ENCODE measurements at places on chromosomes 7 and 10. TPM values are rescaled to one million over a fixed set of nuclear protein-coding genes. Genes with fewer than 3 reads are reported as not detected.

The PCDH15 gene
- total RNA-seq = not detected

DNA sequence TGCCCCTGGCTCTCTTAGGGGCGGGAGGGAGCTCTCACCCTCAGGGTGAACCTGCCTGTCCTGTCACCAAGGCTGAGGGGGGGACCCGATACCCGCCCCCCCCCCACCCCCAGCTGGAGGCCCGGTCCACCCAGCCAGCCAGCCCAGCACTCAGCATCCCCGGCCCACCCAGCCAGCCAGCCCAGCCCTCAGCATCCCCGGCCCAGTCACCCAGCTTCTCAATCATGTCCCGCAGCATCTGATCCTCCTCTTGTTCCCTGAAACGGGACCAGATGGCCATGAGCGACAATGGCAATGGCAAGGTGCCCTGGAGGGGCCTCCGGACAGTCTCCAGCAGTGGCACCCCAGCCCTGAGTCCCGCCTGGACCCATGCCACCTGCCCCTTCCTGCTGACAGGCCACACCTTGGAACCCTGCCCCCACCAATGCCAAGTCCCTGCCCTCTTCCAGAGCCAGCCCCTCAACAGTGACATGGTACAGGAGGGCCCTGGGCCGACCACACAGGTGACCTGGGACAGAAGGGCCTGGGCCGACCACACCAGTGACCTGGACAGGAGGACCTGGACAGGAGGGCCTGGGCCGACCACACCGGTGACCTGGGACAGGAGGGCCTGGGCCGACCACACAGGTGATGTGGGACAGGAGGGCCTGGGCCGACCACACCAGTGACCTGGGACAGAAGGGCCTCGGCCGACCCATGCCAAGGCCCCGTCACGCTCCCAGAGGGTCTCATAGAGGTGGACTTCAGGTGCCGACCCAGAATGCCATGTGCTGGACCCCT is 24.2 kb downstream of the MICALL2 start:
- DNase-seq = no peak

- DNase-seq = no peak
Observed at GRCh38 chr10:97928897-97929296, 79.3 kb downstream of the GOLGA7B start.

- DNase-seq = peak; percentile 9
Observed at GRCh38 chr10:21604651-21605050, 70.6 kb downstream of the MLLT10 start.

The MYPN gene
- not detected for total RNA-seq

- no peak for DNase-seq
Observed at GRCh38 chr10:80474941-80475340, 20.8 kb downstream of the TSPAN14 start.

GRCh38 chr7:153532326-153532725 is 519.9 kb upstream of the DPP6 start:
- no peak for DNase-seq

DNA sequence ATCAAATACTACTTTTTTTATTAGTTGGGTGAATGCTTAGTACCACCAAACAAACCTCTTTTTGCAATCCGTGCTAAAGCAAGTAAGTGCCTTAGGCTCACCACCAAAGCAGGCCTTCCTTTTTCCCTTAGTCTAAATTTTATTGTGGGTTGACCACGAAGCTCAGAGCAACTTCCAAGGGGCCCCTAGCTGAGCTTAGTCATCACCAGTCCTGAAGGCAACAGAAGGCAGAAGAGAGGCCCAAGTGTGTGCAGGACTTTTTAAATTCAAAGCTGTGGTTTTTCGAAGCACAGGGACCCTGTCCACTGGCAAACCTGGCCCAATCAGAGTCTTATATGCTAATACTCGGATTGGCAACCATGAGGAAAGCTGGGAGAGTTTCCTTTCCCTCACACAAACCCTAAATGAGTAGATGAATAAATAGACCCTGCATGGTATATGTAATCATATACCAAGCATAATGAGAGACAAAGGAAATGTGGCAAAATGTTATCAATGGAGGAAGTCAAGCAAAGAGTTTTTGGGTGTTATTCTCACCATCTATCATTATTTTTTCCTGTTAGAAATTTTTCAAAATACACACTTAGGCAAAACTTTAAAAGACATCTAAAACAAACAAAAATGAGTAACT is 453.2 kb upstream of the GALNT17 start:
- DNase-seq = no peak

DNA sequence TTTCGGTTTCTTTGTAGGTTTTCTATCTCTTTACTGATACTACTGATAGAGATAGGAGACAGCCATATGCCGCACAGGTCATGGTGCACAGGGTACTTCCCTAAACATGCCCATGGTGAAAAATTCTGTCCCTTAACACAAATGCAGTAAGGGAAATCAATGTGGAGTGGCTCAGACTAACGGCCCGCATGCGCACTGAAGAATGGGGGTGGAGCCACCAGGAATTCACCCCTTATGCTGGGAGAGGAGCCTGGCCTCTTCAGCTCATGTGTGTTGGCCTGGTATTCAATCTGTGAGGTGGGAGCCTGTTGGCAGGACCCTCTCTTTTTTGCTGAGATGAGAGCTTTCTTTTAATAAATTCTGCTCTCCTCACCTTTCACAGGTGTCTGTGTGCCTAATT is 8.4 kb upstream of the URGCP start:
- DNase-seq = no peak

GRCh38 chr10:130463104-130463875 is 327.1 kb downstream of the GLRX3 start:
- no peak for DNase-seq

DNA sequence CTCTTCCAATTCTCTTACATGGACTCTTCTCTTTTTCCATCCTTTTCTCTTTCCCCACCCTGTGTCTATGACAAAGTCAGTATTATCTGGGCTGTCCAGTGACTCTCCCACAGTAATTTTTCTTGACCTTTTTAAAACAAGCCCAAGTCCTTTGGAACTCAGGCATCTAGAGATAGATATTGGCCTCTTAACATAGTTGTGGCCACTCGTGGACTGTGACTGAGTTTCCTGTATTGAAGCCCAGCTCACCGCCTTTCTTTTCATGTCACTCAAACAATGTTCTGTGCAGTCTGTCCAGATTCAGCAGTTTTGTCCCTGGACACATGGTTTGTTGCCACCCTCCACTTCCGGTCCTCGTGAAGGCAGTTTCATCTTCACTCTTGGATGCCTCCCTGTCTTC is 110.9 kb upstream of the CDC14C start:
- no peak for DNase-seq

Data from dermis microvascular lymphatic vessel endothelial cell (primary cell).